ENCODE measurements at places on chromosomes 5 and 9.

DNA sequence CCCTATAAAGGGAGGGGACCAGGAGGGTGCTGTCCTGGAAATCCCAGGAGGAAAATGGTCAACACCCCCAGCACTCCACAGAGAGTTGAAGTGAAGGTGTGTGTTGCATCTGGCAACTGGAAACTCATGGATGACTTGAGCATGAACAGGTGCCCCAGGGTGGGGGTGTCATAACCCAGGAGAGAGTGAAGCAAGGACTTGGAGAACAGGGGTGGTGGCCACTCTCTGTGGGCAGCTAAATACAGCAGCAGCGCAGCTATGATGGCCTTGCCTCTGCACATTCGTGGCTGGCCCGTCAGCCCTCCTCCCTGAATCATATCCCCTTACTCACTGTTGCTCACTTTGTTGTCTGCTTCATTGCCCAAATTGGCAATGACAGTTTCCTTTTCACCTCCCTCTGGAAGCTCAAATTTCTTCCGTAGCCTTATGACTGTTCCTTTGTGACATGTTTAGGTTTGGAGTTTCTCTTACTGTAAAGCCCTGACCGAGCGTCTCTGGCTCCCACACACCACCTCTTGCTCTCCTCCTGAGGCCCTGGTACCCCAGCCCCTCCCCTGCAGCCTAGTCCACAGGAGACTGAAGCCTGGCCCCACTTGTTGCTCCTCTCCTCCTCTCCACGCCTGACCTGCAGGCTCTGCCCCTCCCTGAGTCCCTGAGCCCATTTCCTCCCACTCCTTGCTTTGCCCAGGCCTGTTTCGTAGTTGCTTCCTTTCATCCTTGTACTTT, 185.8 kb downstream of the CD180 start:
- peak; percentile 15 for DNase-seq

DNA sequence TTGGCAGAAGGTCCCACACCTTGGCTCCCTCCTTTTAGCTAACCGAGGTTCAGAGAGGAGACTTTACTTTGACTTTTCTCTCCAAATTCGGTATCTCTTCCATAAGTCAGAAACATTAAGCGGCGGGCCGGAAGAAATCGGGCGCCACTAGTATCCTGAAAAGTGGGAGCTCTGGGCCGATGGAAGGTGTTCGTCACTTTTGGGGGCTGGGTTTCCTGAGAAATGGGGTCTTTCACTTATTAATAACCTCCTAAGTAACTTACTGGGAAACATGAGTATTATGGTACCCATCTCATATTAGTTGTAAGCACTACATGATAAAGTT, 716 bp downstream of the STX17 start:
- no peak for DNase-seq

GRCh38 chr9:95239071-95239470, 78.4 kb downstream of the FANCC start:
- DNase-seq: no peak

DNA sequence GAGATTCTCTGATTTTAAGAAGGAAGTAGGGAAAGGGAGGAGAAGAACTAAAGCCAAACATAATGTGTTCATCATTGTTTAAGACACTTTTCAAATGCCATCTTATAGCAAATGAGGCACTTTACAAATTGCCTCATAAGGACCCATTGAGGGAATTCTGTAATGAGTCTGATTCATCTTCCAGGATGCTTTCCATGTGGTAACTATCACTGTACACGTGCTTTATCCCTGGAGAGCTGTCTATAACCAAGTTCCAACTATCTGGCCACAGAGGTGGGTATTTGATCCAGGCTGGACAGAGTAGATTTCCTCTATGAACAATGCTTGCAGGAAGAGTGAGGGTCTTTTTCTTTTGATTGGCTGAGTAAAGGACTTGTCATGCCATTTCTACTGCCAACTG, 183.5 kb upstream of the NFIB start:
- DNase-seq: no peak

- no peak for DNase-seq
Observed at GRCh38 chr5:32147236-32147635, 26.9 kb downstream of the GOLPH3 start.

GRCh38 chr5:74594137-74595040, 46.1 kb downstream of the ENC1 start:
- no peak for DNase-seq

- peak; percentile 67 for DNase-seq
Observed at GRCh38 chr5:121503111-121503840, 348.4 kb upstream of the FTMT start.

- no peak for DNase-seq
Observed at GRCh38 chr9:117126871-117127270, 288.0 kb downstream of the ASTN2 start.

DNA sequence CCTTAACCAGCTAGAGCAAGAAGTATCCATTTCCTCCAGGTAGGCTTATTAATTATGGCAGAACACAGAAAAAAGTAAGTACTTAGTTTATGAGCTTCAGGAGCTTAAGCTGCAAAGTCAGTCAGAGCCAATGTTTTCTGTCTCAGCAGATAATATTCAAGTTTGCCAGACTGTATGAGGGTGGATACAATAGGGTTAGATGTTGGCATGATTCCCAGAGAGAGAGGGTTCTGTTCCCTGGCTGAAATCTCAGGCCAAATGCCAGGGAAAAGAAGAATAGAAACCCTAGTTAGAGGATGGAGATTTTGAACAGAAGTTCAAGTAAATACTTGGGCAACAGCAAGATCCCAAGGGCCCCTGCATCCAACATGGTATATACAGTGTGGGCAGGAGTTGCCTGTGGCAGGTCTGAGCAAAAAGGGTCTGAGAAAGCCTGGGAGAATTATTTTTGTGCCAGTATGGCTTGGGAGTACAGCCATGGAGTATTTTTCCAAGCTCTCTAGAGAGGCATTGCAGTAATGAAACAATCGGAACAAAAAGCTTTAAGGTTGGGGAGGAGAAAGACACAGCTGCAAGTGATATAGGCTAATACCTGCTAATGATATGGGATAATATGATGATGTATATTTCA, 31.0 kb upstream of the ISOC1 start:
- DNase-seq: no peak

DNA sequence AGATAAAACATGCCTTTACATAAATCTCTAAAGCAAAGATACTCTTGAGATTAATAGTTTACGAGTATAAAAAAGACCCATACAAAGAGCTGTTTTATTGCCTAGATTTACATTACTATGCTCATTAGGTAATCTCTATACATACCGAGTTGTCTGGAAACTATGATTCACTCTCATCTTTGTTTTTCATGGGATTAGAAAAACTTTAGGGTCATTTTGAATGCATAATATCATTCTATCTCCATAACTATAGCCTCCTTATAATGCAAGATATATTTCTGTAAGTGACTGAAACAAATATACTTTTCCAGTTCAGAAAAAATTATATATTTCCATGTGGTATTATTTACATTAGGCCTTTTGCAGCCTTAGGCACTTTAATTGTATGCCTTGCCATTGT, 1088.7 kb upstream of the ARRDC3 start:
- DNase-seq: no peak

- no peak for DNase-seq
Observed at GRCh38 chr5:167463939-167464338, 827.5 kb upstream of the WWC1 start.

GRCh38 chr9:135857843-135858242, 49.5 kb downstream of the CAMSAP1 start:
- DNase-seq: no peak

DNA sequence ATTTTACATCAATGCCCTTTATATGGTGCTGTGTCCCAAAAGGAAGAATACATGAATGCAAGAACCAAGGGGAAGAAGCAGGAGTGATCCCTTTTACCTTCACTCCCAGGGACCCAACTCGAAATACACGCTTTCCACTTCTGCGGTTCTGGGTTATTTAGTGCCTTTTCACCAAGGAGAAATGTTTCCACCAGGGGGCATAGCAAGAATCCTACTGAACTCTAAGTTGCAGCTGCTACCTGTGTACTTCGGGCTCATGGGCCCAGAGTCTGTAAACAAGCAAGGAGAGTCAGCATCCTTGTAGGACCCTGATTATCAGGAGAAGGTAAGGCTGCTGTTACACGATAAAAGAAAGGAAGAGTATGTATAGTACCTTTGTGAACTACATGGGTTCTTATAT, 45.7 kb downstream of the DPYSL3 start:
- peak; percentile 39 for DNase-seq

DNA sequence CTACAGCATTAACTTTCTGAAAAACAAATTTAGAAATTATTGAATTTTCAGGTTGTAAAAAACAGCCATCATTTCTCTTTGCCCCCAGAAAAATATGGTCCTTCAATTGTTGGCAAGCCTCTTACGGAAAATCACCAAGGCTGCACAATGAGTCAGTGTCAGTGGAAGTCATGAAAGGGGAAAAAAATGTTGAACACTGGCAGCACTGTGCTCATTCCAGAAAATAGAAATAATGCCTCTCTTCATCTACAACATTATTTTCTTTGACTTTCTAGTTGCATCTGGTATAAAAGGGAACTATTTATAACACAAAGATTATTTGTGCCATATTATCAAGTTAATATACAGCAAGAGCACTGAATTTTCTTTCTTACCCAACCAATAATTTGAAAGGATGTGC, 26.7 kb upstream of the STK32A start:
- no peak for DNase-seq

DNA sequence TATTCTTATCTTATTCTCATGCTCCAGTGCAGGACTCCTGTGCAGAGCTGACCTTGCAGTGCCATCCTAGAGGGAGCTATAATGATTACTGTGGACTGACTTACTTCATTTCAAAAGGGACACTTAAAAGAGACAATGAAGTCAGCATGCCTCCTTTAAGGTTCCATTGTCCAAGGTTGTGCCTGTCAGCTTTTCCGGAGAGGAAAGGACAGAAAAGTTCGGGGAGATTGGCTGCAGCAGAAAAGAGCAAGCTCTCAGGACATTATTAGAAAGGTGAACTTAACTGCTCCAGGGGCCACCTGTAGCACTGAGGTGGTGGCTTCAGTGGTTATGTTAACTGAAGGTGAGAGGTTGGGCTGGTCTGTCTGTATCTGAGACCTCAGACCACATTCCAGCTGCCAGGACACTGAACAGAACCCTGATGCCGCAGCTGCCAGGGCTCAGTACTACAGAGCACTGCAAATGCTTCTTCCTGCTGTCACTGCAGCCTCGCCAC, 112.9 kb downstream of the ST8SIA4 start:
- DNase-seq: peak; percentile 40

DNA sequence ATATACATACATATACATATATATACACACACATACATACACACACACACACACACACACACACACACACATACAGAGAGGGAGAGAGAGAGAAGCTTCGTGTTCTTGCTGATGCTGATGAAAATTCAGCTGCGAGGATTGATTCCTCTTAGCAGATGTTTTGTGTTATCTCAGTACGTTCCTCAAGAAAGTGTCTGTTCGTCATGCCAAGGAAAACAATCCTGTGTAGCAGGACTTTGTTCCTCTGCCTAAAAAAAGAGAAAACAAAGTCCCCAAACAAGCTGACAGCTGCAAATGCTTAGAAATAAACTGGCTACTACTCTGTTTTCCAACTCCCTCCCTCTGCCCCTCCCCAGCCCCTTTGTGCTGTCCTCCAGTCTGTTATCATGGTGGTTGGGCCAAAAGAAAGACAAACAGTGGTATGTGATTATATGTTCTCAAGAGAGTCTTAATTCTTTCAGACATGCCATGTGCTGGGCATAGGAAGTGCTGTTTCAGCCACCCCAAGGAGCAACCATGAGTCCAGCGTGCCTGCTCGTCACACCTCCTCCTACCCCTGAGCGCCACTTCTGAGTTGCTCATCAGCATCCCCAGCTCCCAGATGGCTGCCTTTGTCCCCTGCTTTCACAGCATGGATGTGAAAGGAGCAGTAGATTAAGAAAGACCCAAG, 71.5 kb upstream of the EQTN start:
- DNase-seq: no peak

- DNase-seq: no peak
Observed at GRCh38 chr9:137975527-137975913, 97.9 kb downstream of the CACNA1B start.

GRCh38 chr5:24633715-24634325, 11.0 kb downstream of the CDH10 start:
- DNase-seq: peak; percentile 58

DNA sequence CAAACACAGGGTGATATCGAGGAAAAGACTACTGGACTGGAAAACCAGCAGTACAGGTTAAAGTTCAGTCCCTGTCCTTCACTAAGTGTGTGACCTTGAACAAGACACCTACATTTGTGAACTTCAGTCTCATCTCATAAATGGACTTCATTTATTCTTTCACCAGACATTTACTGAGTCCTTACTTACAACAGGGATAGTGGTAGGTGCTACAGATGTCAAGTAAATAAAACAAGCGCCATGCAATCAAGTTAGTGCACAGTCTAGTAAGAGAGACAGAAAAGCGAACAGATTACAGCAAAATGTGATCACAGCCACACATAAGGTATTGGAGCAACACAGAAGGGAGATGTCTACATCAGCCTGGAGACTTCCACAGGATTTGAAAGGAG, 413.2 kb downstream of the ACTL7B start:
- no peak for DNase-seq

DNA sequence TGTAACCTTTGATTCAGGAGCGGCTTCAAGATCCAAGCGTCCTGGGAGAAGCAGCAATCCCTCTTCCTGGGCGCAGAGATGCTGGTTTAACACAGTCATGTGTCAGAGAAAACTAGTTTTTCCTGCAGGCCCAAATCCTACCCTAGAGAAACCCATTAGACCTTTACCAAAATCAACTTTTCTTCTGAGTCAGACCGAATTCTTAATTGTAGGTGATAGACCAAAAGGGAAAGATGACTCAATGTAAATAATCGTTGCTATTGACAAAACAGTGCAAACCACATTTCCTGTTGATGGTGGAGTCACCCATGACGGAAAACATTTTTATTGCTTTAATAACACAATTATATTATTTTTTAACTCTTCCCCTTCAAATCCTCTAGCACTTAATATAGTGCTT, 40.1 kb downstream of the SLC1A1 start:
- no peak for DNase-seq

GRCh38 chr5:152560512-152561137, 155.5 kb upstream of the NMUR2 start:
- DNase-seq: peak; percentile 41

DNA sequence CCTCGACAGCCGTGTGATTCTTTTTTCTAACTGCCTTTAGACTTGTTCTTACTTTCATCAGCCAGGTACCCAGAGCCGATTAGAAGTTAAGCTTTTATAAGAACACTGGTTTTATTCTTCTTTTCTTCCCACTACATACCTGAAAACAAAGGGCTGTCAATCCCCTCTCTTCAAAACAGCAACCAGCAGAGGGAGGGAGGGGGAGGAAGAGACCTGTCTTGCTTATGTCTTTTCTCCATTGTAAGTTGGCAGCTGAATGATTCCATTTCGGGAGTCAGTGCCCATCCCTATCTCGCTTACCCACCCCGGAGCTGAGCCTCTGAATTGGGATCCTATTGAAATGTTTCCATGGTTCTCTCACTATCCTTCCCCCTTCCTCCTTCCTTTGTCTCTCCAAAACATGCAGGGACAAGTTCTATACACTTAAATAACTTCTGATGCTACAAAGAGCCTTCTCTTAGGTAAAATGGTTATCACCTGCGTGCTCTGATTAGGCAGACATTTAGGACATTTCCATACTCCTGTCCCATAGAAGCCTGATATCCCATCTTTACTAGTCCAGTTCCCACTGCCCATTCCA, 83.9 kb upstream of the WWC1 start:
- DNase-seq: no peak
